Mesothelial cell of epicardium (in vitro differentiated cells): ENCODE measurements at places on chromosomes 3 and 15. TPM values are rescaled to one million over a fixed set of nuclear protein-coding genes. Genes with fewer than 3 reads are reported as not detected.

GRCh38 chr3:186217820-186218164 is 108.9 kb upstream of the ETV5 start:
- DNase-seq = no peak

DNA sequence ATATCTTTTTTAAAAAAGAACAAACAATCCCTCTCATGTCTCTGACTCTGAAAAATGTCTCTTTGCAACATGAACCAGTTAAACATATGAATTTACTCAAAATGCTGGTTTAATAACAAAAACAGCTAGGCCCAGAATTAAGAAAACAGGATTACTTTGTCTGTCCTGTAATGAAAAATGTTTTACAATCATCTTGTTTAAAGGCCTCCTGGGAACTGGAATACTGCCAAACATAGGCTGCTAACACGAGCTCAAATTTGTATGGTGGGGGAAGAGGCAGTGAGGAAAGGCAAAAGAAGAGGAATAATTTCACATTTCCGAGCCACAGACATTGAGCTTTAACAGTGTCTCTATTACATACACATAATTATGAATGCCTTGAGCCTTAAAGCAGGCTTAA is 61.7 kb upstream of the PPIB start:
- no peak for DNase-seq

DNA sequence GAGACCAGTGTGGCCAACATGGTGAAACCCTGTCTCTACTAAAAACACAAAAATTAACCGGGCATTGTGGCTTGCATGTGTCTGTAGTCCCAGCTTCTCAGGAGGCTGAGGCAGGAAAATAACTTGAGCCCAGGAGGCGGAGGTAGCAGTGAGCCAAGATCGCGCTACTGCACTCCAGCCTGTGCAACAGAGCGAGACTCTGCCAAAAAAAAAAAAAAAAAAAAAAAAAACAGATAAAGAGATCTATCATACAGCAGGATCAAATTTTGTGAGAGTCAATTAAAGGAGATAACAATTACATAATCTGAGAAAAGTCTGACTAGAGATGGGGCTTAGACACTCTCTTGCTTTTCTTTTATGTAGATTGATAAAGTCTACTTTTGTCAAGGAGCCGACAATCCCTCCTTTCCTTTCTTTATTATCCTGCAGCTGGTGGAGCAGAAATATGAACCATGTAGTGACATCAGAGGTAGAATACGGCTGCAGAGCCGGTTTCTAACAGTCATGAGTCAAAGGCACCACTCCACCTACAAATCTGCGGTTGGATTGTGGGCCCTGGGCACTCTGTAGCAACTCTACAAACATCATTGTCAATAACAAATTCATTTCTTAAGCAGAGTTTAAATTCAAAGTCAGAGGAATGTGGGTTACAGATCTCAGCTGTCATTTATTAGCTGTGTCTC is 9.0 kb downstream of the C2CD4A start:
- DNase-seq = no peak

DNA sequence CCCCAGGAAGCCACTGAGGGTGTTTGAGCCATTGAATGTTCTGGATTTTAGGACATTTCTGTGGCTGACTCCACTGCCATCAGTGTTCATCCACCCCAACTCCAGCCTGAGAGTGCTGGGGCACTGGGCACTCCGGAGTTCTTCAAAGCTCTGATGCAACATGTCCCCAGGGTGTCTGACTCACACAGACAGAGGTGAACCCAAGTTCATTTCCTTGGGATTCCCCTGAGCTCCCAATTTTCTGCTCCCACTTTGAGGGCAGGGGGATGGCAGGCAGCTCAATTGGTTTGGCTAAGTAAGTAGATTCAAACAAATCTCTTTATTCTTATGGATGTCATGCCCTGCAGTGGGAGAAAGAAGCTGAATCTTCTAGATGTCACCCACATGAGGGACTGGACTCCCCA is 2.2 kb downstream of the STRA6 start:
- DNase-seq = no peak

- no peak for DNase-seq
Observed at GRCh38 chr15:60582370-60583036, 103.6 kb upstream of the ICE2 start.

ZDHHC23 gene
- total RNA-seq = 4.2 to 5.1 TPM (median 4.7 TPM) in 3 replicates

DNA sequence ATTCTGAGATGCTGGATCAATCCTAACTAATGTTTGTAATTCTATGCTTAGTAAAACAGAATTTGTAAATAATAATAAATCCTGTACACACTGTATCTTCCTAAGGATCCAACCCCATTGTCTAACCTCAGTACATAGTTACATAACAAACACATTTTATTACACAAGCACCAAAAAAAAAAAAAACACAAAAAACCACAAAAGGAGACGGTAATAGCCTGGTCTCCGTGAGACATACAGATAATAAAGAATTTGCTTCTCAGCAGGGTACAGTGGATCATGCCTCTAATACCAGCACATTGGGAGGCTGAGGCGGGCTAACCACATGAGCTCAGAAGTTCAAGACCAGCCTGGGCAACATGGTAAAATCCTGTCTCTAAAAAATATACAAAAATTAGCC is 558.7 kb downstream of the MAGI1 start:
- DNase-seq = no peak

- no peak for DNase-seq
Observed at GRCh38 chr3:175620532-175620931, 761.4 kb downstream of the NAALADL2 start.

CLRN1 gene
- total RNA-seq = not detected in 3 replicates

- DNase-seq = no peak
Observed at GRCh38 chr3:76024640-76025039, 239.3 kb upstream of the ZNF717 start.

DNA sequence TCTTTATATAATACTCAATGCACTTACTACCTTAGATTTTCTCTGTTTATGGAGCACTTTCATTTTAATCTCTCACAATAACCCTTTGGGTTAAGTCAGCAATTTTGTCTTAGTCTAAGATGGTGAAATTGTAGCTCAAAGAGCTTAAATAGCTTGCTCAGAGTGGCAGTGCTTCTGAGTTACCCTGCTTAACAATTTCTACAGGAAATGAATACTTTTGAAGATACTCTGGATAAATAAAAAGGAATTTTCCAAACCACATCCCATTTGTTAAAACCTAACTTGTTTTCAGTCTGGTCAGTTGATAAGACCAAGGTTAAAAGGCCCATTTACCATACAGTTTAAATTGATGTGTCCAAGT is 37.2 kb downstream of the HMG20A start:
- DNase-seq = no peak

DNA sequence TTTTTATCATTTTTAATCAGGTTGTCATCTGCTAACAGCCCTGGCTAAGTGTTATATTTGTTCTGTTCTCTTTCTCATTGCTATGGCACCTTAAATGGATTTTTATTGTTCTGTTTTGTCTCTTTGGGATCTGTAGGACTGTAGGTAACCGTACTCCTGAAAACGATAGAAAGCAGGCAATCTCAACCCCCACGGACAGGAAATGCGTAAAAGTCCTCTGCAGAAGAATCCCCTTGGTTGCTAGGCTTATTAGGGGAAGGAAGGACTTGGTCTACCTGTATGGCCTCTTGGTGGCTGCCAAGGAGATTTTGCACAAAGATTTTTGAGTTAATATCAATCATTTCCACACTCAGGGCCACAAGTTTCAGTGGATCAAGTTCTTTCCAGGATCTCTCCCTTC is 571.9 kb upstream of the ZNF385D start:
- DNase-seq = no peak

SLCO2A1 gene
- 20.5 to 25.5 TPM (median 24.1 TPM) in 3 replicates for total RNA-seq

DNA sequence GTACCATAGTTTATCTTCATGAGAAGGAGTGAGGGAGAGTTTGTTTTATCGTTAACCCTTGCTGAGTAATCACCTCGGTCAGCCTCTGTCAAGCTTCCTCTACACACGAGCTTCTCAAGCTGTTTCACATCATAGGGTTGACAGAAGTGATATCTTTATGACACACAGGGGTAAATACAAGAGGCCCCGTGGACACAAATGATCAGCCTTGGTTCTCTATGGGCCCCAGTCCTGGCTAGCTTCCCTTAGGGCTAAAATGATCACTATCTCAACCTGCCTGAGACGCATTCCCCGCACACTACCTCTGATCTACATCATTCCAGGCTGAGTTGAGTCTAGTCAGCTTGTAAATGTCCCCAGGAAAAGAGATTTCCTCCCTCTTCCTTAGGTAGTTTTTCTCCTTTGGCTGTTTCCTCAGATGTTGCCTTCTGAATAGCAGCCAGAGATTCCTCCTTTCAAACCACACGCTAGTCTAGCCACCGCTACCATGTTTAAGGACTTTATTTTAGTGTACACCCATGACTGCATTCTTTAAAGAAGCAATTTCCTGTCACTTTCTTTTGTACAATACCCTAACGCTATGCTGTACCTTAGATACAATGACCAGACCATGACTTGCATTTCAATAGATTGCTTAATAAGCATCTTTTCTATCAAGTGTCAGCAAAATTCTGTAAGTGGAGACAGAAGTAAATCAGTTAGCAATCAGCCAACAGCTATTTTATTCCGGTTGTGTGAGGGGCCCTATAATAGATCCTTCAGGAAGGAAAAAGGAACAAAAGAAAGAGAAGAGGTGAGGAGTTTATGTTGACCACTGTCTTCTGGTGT is 35.1 kb upstream of the PPARG start:
- no peak for DNase-seq

DNA sequence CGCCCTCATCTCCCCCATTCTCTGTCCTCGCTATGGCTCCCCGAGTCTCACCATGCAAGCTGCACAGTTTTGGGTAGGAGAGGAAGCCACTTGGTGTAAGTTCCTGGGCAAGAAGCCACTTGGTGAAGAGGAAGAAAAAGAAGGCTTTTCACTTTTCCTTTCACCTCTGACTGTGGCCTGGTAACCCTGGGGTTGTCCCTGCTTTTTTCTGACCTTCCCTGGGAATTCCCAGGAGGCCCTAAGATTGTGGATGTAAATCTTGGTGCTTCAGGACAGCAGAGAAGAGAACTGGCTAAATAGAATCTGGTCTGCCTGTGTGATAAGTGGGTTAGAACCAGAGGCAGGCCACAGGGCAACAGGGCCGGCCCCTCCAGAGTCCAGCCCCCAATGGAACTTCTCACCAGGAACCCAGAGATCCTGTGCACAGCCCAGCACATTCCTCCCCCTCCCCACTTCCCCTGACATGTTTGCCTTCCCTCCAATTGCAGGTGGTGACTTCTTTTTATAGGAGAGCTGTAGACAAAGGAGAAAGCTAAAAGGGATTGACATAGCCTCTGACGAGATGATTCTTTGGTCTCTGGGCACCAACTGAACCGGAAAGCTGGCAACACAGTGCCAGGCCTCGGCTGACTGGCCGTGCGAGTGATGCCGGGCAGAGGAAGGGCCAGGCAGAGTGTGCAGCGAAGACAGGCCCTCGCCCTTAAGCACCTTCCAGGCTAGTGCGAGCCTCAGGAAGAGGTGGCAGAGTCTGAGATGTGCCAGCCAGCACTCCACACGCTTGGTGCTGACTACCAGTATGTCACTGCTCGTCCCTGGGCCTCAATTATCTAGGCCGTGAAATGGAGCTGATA is 19.4 kb upstream of the SKOR1 start:
- peak; percentile 16 for DNase-seq
